Cardiac muscle cell (in vitro differentiated cells and primary cell): ENCODE measurements at places on chromosomes 12 and 14. TPM values are rescaled to one million over a fixed set of nuclear protein-coding genes. Genes with fewer than 3 reads are reported as not detected.

XPOT gene
- 32.1 and 33.9 TPM in 2 replicates for total RNA-seq

- no peak for DNase-seq
These were observed 375.8 kb downstream of the APAF1 start for GRCh38 chr12:99020871-99021270.

GRCh38 chr12:56590237-56590830 is 39.8 kb downstream of the BAZ2A start:
- DNase-seq = peak; percentile 37

DLST gene
- total RNA-seq = 53.2 and 63.7 TPM in 2 replicates

DNAJC22 gene
- 0.48 and 0.49 TPM in 2 replicates for total RNA-seq

COCH gene
- total RNA-seq = 1.1 and 3.2 TPM in 2 replicates

NAA30 gene
- total RNA-seq = 10.8 and 15.6 TPM in 2 replicates

DNA sequence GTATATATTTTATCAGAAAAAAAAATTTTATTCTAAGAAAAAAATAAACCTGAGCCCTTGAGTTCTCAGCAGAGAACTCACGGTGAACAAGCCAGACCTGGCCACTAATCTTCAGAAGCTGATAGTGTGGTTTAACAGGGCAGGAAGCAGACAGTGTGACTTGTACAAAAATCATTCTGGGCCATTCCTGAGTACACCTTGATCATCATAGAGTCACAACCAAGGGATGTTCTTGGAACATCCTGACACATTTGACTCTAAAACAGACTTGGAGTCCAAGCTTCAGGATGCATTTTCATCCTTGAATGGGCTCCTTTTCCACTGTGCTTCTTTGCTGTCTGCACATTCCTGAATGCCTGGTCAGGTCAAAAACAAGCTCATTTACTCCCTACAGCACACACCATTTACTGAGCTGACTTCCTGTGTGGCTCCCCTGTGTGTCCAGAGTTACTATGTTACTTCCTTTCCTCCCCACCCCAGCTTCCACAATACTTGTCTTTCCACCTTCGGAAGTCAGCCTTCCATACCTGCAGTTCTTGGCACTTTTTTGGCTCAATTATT is 112.0 kb downstream of the ANO6 start:
- DNase-seq = peak; percentile 12

LRP6 gene
- 24.4 and 25.4 TPM in 2 replicates for total RNA-seq

HOXC10 gene
- total RNA-seq = not detected in 2 replicates

DNA sequence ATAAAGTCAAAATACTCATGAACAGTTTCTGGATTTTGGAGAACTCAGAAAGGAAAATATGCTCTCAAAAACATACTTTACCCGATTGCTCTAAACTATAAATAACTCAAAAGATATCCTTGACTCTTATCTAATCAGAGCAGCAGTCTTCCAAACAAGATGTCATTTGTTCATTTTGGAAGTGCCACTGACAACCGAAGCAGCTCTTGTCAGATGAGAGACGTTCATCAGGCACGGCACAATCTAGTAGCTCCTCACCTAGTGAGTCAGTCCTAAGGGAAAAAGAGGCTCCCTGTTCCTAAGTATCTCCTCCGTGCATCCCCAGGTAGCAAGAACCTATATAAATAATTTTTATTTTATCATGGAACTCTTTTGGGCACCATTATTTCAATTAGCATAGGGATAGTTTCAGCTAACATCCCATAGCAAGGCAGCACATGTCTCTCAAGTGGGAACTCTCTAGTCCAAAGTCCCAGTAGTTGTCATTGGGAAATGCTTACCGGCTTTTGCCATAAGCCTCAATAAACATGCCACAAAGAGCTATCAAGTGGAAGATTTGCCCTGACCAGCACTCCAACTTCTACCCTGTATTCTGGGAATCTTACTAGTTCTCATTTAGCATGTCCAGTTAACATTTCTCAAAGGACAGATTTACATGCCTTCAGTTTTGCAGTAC is 14.1 kb upstream of the TMEM263 start:
- no peak for DNase-seq

CRIP1 gene
- 46.9 and 51.1 TPM in 2 replicates for total RNA-seq

LRP1-AS gene
- not detected in 2 replicates for total RNA-seq

PRKCH gene
- total RNA-seq = 64.0 and 128 TPM in 2 replicates

- no peak for DNase-seq
These were observed 34.7 kb upstream of the FZD10 start for GRCh38 chr12:130127532-130127911.

RTN1 gene
- 1.5 and 2.5 TPM in 2 replicates for total RNA-seq

- no peak for DNase-seq
These were observed 25.5 kb upstream of the P2RX4 start for GRCh38 chr12:121184425-121184824.

KIF5A gene
- 0.36 and 0.49 TPM in 2 replicates for total RNA-seq

- DNase-seq = no peak
These were observed 39.0 kb downstream of the TMTC2 start for GRCh38 chr12:82725741-82726140.

GRCh38 chr12:69007101-69007854 is 74.3 kb upstream of the CPM start:
- DNase-seq = peak; percentile 73

ADAM21 gene
- total RNA-seq = 0.07 TPM in 1 of 2 replicates, not detected in the other
